Transverse colon (tissue), 4 donors: ENCODE measurements at places on chromosomes 7 and 10. TPM values are rescaled to one million over a fixed set of nuclear protein-coding genes. Genes with fewer than 3 reads are reported as not detected.

DNA sequence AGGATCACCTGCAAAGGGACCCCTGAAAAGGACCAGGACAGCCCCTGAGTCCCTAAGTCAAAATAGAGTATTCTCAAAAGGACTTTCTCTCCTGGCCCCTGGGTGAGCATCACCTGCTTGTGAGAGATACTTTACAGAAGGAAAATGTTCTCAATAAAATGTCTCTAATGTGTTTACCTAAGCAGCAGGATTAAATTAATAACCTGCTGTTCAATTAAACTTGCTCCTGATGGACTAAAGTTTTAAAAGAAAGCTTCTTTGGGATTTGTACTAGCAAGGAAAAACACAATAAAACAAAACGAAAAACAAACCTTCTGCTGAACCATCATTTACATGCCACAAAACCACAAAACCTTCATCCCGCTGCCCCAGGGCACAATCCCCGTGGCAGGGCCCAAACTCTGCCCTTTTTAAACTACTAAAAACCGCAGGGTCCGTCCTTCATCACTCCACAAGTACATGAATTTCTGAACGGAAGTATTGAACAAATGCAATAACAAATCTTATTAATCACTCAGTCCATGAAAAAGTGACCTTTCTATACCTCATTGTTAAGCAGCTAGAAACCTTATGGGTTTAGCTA lies 197.7 kb downstream of the TCERG1L start:
- DNase-seq: no peak

GRCh38 chr7:99014113-99014985 lies 129.6 kb downstream of the SMURF1 start:
- no peak for DNase-seq

CFAP58 gene
- not detected for total RNA-seq

TAF6 gene
- total RNA-seq: 40.6 TPM

LIPN gene
- total RNA-seq: 0.48 TPM

GRCh38 chr10:14477408-14477710 lies 146.6 kb upstream of the FRMD4A start:
- no peak for DNase-seq

RSPH10B gene
- total RNA-seq: not detected

DNA sequence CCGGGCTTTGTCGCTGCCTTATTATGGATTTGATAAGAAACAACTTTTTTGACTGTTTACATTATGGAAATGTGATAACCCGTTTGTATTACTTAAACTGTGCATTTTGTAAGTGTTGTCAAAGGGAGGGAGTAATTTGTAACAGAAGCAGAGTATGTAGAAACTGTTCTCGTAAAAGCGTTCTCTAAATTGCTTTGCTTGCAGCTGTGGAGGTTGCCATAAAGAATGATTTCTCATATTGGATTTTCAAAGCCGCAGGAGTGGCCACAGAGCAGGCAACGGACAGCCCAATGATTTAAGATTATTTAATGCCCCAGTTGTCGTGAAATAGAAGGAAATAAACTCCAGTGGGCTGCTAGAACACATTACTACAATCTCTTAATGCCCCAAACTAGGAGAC lies 114.0 kb upstream of the INSYN2A start:
- DNase-seq: no peak

PLAC9 gene
- total RNA-seq: 1.7 TPM

GRCh38 chr7:45217358-45217757 lies 59.8 kb downstream of the RAMP3 start:
- no peak for DNase-seq
